Fibroblast of skin of left biceps (primary cell): ENCODE measurements at places on chromosomes 4 and X.

DNA sequence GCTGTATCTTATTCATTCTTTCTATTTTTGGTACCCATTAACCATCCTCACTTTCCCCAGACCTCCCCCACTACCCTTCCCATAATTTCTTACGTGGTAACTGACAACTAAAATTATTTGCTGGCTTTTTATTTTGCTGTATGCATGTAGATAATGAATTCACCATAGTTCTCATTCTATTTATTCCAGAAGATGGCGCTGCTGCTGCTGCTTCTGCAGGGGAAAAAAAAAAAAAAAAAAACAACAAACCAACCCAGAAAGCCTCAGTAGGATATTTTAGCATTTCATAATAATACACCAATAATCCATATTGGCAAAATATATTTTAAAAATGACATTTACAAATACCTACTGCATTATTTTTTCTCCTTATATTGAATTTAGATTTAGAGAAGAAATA lies 416.6 kb upstream of the MAGEB18 start:
- no peak for DNase-seq

DNA sequence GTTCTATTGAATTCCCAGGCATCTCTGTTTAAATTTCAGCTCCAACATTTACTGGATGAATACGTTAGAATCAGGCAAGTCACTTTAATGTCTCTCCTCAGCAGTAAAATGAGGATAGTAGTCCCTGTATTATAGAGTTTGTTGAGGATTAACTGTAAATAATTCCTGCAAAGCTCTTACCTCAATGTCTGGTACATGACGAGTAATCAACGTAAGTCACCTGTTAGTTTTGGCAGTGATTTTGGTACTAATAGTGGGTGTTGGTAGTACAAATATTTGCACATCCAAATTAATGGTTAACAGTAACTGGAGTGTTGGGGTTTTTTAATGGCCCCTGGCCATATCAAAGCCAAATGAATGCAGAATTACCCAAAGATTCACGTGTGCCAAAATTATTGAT lies 189.8 kb upstream of the GALNT7 start:
- no peak for DNase-seq

DNA sequence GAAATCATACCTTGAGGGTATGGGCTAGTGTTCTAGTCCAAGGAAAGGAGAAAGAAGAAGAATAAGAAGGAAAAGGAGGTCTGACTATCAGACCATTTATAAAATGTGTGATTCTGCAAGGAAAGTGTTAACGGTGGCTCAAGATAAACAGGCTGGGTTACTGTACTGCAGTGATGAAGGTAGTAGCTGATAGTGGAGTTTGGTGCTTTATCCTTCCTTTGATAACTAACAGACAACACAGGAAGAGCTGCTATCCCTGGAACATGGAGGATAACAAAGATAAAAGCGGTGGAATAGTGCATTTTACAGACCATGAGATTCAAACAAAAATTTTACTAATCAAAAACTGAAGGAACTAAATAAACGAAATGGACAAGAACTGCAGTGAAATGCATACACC lies 2.6 kb downstream of the UNC5C start:
- DNase-seq = no peak

GRCh38 chrX:48539345-48540027 lies at the start of gene TBC1D25:
TBC1D25 (plus strand) TSS chrX:48539714; CDS start chrX:48539798, 84 bp downstream.
- DNase-seq = peak; percentile 93

- DNase-seq = peak; percentile 43
Observed at GRCh38 chrX:78139160-78140123, at the start of gene TAF9B. TAF9B (minus strand) TSS chrX:78139650; CDS start chrX:78139611, 39 bp downstream.
